ENCODE measurements at places on chromosomes 7 and 10. TPM values are rescaled to one million over a fixed set of nuclear protein-coding genes. Genes with fewer than 3 reads are reported as not detected.

NPY gene
- not detected for total RNA-seq

PDE1C gene
- 31.5 TPM for total RNA-seq

AP1S1 gene
- 164 TPM for total RNA-seq

PURB gene
- total RNA-seq: 16.9 TPM

DOCK4 gene
- 37.2 TPM for total RNA-seq

WDR11 gene
- 41.8 TPM for total RNA-seq

ADGRA1 gene
- total RNA-seq: not detected

SPDYE17 gene
- total RNA-seq: not detected

MEIG1 gene
- not detected for total RNA-seq

EPHB6 gene
- 0.78 TPM for total RNA-seq

PIK3CG gene
- not detected for total RNA-seq
